ENCODE measurements at places on chromosomes 13 and 19. TPM values are rescaled to one million over a fixed set of nuclear protein-coding genes. Genes with fewer than 3 reads are reported as not detected.

DNA sequence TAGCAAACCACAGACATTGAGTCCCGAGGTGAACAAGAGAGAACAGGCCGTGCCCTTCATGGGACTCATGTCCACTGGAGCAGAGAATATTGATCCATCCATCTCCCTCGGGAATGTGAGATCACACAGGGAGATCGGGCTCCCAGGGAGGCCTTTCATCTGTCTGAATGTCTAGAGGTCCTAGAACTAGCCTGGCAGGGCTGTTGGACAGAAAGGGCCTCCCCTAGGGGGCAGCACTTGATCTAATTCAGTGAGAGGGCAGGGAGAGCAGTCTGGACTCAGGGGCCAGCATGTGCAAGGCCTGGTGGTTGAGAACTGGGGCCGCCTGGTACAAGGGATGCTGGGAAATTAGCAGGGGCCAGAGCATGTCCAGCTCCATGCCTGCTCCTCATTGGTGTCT is 4.3 kb downstream of the RUVBL2 start:
- no peaks in the 10 kb centered on the region for H3K36me3 ChIP-seq
- no peak overlapping the region for H3K27ac ChIP-seq
- H3K4me1 ChIP-seq, result no peaks in the 10 kb centered on the region
- DNase-seq, result peak; percentile 76
- H3K27me3 ChIP-seq, result no peaks in the 10 kb centered on the region
- no peak overlapping the region for H3K4me3 ChIP-seq

GRCh38 chr13:42832341-42833096 is 51.1 kb downstream of the FAM216B start:
- H3K4me1 ChIP-seq, result no peaks in the 10 kb centered on the region
- no peak overlapping the region for H3K27ac ChIP-seq
- H3K27me3 ChIP-seq, result no peaks in the 10 kb centered on the region

DNA sequence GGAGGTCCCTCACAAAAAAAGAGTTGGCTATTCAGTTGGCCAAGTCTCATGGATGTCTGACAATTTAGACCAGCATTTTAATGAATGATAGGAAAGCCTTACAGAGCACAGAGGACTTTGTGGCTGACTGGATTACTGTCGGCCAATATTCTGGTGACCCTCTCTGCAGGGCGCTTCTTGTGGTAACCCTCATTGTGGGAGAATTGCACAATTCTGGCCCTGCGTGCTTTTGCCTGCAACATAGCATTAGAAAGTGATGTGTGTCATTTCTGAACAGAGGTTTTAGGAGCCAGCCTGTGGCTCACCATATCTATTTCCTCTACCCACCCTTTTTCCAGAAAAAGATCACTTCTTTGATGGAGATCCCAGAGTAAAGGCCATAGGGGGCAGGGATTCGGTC is 71.4 kb downstream of the EFNB2 start:
- no peaks in the 10 kb centered on the region for H3K4me1 ChIP-seq
- DNase-seq, result no peak
- H3K36me3 ChIP-seq, result no peaks in the 10 kb centered on the region
- H3K27ac ChIP-seq, result no peak overlapping the region
- H3K4me3 ChIP-seq, result no peak overlapping the region

DNA sequence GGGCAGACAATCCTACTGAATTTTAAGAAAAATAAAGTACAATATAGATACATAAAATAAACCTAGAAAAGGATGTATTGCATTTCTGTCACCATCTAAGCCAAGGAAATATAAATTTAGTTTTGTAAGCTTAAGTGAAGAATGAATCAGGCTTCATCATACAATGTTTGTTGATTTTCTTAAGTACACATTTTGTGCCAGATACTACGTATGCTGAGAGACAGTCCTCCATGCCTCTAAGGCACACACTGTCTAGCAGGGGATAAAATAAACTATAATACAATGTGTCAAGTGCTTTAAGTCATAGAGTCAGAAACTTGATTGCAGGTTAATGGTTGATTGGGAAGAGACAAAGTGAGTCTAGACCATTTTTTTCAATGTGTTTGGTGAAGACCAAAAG is 465.7 kb downstream of the TBC1D4 start:
- no peaks in the 10 kb centered on the region for H3K36me3 ChIP-seq
- no peak overlapping the region for H3K4me3 ChIP-seq
- no peaks in the 10 kb centered on the region for H3K27me3 ChIP-seq
- no peaks in the 10 kb centered on the region for H3K4me1 ChIP-seq

Gene FCGBP
- total RNA-seq, result 3,903 TPM

Gene CBY2
- total RNA-seq, result not detected
